ENCODE measurements at places on chromosomes 7 and 10.

- no peak for DNase-seq
Measured at GRCh38 chr10:61159253-61159652, 215.3 kb upstream of the RHOBTB1 start.

DNA sequence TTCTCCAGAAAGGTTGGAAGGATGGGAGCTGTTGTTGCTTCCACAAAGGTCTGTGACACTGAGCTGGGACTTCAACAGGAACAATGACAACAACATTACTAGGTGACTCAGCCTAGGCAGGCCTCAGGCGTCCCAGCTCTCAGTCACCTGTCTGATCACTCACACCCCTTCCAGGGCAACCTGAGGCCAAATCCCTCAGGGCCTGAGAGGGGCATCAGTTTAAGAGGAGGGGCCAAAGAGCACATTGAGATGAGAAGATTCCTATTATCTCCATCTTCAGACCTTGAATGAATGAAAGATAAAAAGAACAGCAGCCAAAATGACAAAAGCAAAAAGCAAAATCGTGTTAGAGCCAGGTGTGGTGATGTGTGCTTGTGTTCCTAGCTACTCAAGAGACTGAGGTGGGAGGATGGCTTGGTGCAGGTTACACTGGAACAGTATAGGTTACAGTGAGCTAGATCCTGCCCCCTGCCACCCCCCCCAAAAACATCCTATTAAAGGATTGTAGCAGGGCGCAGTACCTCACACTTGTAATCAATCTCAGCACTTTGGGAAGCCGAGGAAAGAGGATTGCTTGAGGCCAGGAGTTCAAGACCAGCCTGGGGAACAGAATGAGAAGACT is at the start of gene ATG9B:
Gene ATG9B (minus strand): TSS at position 60 of the 622 bp plus-strand sequence. CDS start 71 bp downstream, outside the sequence.
- no peak for DNase-seq

DNA sequence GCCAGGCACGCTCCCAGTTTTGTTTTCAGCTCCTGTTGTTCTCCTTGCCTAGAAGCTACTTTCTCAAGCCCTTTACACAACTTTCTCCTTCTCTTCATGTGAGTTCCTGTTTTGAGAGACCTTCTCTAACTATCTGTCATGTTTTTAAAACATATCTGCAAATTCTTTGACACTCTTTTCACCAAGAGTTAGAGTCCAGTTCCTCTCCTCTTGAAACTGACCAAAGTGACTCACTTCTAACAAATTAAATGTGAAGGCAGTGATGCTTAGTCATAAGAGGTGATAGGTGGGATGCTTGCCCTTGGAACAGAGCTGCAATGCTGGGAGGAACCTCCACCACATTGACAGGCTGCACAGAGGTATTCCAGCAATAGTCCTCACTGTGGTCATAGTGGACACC is 25.3 kb downstream of the ZSCAN25 start:
- no peak for DNase-seq

GRCh38 chr7:101952355-101953247 is 135.2 kb downstream of the CUX1 start:
- no peak for DNase-seq

DNA sequence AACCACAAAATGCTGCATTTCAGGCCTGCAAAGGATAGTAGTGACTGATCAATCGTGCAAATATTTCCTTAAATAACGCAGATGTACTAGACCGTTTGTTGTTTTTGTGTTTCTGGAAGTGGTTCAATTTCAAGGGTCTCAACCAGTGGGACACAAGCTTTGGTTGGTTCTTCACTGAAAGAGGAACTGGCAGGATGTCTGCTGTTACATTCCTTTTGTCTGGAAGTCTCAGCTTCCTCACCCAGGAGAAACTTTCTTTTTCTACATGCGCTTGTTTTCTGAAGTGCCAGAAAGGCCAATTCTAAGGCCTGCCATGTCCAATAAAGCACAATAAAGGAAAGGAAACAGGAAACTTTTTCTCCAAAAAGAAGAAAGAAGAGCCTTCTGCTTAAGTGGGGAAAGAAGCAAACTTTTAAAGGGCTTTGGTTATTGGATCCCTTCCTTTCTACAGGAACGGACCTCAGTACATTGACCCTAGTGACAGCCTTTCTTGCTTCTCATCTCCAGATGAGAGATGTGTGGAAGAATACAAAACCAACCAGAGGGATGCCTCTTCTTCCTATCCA is 4.1 kb downstream of the DKK1 start:
- no peak for DNase-seq

- no peak for DNase-seq
Measured at GRCh38 chr7:95478272-95479037, 7.3 kb upstream of the ASB4 start.

- DNase-seq = no peak
Measured at GRCh38 chr7:108613147-108613948, 43.7 kb downstream of the DNAJB9 start.

DNA sequence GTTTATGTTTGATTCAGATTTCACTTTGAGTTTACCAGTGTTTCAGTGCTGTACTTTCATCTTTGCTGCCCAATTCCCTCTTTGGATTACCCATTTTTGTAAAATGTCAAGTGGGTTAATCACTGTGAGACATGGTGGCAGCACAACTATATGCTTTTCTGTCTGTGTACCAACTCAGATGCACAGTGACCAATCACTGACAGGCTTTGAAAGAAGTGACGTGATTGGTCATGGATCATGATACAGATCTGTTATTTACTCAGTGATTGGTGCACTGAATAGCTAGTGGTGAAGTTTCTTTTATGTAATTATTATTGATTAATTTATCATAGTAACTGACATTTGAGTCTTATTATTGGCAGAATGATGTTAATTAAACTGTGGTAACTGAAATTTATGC is 126.9 kb downstream of the SDK1 start:
- DNase-seq = no peak

- no peak for DNase-seq
Measured at GRCh38 chr7:65946904-65947303, 35.1 kb downstream of the GUSB start.

DNA sequence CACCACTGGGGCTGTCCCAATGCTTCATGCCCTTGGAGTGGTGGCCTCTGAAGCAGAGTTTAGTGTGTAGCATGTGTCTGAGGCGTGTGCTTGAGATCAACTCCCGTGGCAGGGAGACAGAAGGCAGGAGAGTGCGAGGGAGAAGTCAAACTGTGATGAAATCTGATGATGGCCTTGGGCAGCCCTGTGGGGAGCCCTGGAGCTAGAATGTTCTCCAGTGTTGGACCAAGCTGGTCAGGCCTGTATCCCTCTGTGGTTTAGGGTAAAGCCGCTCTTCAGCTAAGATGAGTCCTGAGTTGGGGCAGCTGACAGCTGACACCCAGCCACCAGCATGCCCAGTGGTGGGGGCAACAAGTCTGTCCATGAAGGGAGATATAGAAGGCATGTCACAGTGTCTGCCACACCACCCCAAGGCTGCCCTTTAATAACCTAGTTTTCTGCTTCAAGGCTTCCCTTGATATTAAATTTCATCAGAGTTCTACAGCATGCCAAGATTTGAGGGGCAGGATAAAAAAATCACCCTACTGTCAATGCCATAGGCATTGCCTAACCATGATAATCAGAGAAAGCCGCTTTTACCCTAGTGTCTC is 170.5 kb upstream of the SVIL start:
- DNase-seq = no peak

DNA sequence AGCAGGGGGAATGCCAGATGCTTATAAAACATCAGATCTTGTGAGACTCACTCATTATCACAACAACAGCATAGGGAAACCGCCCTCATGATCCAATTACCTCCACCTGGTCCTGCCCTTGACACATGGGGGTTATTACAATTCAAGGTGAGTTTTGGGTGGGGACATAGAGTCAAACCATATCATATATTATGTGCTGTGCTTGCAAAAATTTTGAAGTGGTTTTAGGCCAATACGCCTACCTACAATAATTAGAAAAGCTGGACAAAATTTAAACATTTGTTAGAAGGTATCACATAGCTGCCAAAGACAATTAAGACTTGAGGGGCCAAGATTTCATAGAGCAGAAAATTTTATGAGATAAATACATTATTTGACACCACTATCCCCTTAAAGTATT is 29.5 kb downstream of the NPSR1 start:
- no peak for DNase-seq
